ENCODE measurements at places on chromosomes 6 and 20.

DNA sequence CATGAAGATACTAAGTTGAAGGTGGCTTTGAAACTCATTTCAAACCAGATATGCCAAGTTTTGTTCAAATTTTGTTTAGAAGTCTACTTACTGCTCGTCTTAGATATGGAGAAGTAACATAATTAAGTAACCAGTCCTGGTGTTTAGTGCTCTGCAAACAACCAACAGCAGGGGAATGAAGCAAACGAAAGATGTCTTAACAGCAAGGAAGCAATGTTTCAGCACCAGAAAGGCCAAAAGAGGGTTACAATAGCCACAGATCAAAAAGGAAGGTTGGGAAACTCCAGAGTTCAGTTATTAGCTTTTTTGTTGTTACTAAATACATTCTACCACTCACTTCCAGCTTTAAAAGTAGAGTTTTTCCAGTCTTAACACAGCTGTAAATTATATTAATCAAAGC, 45.1 kb downstream of the LHFPL5 start:
- DNase-seq, result no peak

DNA sequence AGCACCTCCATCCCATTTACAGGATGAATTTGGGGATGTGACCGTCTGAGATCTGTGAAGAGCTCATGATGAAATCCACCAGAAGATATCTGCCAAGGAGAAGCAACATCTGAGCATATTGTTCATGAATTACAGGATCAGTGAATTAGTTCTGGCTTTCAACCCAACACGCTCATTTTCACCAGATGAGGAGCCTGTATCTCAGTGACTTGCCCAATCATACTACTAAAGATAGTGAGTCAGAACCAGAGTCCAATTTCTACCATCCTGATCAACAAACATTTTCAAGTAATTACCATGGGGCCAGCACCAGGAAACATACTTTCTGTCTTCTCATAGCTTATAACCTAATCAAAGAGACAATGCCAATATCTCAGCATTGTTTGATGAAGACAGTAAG, 116.6 kb downstream of the ZDHHC14 start:
- no peak for DNase-seq

GRCh38 chr6:47357827-47358226, 48.1 kb upstream of the TNFRSF21 start:
- DNase-seq, result no peak

DNA sequence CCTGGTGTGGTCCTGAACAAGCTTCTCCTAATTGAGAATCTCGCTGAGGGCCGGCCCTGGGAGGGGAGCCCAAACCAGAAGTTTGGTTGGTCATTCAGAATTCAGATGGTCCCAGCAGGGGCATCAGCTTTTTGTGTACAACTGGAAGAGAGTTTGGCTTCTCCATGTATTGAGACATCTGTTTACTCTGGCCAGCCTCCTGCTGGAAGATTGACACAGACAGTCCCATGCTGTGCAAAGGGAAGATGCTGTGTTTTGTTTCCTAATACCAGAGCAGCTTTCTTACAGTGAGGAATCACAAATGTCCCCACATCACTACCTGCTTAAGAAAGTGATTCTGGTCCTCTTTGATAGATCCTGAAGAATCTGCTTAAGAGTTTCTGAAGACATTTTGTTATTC, 97.8 kb downstream of the PLEKHG1 start:
- DNase-seq, result no peak

GRCh38 chr6:159196430-159196975, 27.3 kb downstream of the FNDC1 start:
- no peak for DNase-seq

GRCh38 chr6:125678601-125679000, 70.8 kb upstream of the HEY2 start:
- DNase-seq, result no peak

DNA sequence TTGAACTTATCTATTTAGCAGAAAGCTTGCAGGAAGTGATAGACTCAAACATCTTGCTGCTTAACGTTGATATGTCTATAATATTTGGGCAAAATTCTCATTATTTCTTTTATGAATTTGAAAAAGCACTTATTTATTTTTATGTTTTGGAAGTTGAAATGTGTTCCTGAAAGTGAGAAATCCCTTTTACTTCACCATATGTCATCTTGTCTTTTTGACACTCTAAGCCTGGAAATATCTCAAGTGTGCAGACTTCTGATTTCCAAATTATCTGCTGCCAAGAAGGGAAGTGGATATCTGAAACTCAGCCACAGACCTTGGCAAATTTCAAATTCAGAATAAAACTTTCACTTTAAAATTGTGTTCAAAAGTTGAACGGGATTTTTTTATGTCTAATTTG, 368.7 kb upstream of the MANEA start:
- no peak for DNase-seq

DNA sequence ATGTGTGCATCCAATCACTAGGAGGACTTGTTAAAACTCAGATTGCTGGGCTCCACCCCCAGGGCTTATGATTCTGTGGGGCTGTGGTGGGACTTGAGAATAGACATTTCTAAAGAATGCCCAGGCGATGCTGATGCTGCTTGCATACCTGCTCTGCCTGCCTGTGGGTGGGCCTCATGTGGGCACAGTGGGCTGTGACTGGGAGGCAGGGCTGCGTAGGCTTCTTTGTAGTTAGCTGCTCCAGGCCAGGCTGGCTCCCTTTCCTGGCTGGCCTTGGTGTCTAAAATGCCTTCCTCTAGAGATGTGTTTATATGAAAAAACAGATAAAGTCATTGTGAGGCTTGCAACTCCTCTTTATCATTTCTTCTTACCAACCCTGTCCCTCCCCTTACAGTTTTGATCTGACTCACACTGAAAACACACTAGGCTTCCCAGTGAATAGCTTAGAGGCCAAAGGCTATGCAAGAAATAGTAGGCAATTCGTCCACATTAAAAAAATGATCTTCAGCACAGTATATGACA, 495.5 kb upstream of the MAP3K7 start:
- no peak for DNase-seq

DNA sequence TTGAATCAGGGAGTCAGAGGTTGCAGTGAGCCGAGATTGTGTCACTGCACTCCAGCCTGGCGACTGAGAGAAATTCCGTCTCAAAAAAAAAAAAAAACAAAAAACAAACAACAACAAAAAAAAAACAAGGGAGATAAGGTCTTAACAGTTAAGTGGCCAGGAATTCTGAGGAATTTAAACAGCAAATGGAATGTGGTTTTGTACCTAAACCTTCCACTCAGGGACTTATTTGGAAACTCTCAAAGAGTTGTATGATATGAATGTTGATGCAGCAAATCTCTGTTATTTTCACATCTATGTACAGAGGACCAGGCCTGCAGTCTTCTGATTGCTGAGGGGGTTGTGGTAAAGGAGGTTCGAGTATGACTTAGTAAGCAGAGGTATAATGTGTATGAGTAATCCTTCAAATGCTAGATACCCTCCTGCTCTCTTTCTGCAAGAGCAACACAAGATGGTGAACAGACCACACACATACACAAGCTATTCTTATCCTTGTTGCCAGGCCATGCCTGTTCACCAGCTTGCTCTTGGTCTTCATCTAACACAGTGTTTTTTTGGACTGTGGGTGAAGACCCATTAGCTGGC, 174.9 kb upstream of the SCGN start:
- no peak for DNase-seq

DNA sequence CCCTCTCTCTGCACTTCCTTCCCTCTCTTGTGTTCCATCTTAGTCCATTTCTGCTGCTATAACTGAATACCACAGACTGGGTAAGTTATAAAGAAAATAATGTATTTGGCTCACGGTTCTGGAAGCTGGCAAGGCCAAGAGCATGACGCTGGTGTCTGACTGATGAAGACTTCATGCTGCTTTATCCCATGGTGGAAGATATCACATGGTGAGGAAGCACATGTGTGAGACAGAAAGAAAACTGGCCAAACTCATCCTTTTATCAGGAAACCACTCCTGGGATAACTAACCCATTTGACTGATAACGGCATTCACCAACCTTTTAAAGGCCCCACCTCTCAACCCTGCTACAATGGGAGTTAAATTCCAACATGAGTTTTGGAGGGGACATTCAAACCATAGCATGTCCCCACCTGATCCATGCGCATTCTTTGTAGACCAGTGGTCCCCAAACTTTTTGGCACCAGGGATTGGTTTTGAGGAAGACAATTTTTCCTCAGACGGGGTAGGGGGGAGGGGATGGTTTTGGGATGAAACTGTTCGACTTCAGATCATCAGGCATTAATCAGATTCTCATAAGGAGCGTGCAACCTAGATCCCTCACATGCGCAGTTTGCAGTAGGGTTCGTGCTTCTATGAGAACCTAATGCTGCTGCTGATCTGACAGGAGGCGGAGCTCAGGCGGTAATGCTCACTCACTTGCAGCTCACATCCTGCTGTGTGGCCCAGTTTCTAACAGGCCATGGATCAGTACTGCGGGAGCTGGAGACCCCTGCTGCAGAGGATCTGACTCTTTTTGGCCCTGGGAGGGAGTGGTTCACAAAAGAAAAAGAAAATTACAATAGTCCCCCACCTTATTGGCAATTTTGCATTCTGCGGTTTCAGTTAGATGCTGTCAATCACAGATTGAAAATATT, 71.7 kb upstream of the RNF24 start:
- no peak for DNase-seq

GRCh38 chr6:144999127-144999526, 714.0 kb downstream of the UTRN start:
- DNase-seq, result no peak

GRCh38 chr6:135412761-135413160, 84.8 kb downstream of the AHI1 start:
- no peak for DNase-seq

DNA sequence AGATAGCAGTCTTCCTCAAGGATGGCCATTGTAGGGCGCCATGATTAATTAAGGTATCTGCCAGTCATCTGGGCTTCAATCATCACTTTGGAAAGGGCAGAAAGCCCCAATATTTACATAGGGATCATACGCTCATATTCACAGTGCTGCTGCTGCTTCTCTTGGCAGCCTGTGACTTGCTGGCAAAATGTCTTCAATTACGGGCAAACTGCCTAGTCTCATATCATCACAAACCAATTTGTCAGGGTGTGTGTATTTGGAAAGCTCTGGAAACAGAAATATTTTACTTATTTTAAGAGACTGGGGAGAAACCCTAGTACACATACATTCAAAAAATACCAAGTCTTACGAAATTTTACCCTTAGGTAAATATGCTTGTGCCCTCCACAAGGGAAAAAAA, 77.6 kb downstream of the SAMD5 start:
- no peak for DNase-seq

DNA sequence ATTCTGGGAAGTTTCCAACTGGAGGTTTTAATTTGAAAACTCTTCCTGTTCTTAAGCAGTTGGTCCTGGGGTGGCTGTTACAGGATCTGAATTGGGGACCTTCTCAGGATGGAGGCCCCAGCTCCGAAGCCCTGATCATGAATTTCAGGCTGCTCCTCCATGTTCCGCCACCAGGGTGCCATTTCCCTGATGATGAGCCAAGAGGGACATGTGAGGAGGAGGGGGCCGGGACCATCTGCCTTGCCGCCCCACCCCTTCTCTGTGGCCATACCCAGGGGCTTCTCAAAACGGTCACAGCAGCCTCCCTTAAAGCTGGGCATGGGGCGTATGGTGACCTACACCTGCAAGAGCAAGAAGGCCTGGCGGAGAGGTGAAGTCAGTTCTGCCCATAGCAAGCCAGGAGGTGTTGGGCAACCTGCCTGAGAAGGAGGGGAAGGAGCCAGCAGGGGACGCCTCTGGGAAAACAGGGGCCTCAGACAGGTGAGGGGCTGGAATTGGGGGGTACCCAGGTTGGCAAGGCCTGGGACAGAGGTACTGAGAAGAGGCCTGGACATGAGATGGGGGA, 3.6 kb upstream of the BAK1 start:
- DNase-seq, result no peak

- DNase-seq, result no peak
Observed at GRCh38 chr6:109498052-109498451, 15.0 kb upstream of the ZBTB24 start.

DNA sequence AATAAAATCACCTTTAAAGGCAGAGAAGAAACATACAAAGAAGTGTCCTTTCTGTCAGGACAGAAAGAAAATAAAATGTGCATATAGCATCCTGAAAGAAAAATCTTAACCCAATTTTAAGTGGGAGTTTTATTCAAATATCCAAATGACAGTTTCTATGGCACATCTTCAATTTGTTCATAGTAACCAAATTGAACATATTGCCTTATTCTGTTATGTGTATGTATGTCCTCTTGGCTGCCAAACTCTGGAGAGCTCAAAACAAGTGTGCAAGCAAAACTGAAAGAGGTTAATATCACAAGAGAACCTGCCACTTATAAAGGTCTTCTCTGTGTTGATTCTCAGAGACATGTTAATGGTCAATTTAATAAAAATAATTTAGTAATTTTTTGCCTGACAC, 334.7 kb downstream of the BCKDHB start:
- no peak for DNase-seq

- DNase-seq, result no peak
Observed at GRCh38 chr20:25509084-25509483, 76.2 kb downstream of the NINL start.

- no peak for DNase-seq
Observed at GRCh38 chr6:28357036-28357435, 7.3 kb downstream of the ZKSCAN3 start.

- no peak for DNase-seq
Observed at GRCh38 chr20:24960861-24961260, 11.8 kb downstream of the CST7 start.

DNA sequence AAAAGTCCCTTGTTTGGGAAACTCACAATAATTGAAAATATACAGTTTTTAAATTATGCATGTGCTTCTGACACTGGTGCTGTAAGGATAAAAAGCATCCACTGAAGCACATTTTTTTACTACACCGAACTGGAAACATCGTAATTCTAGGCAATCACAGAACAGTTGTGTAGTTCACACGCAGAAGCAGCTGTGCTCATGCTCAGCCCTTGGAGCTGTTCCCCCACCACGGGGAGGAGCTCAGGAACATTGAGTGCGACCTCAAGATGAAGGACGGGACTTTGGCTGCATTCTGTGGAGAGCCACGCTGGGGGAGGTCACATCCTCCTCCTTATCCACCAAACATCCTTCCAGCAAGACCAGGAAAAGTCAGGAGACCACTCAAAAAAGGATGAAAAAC, 466.3 kb upstream of the CDH4 start:
- DNase-seq, result no peak

DNA sequence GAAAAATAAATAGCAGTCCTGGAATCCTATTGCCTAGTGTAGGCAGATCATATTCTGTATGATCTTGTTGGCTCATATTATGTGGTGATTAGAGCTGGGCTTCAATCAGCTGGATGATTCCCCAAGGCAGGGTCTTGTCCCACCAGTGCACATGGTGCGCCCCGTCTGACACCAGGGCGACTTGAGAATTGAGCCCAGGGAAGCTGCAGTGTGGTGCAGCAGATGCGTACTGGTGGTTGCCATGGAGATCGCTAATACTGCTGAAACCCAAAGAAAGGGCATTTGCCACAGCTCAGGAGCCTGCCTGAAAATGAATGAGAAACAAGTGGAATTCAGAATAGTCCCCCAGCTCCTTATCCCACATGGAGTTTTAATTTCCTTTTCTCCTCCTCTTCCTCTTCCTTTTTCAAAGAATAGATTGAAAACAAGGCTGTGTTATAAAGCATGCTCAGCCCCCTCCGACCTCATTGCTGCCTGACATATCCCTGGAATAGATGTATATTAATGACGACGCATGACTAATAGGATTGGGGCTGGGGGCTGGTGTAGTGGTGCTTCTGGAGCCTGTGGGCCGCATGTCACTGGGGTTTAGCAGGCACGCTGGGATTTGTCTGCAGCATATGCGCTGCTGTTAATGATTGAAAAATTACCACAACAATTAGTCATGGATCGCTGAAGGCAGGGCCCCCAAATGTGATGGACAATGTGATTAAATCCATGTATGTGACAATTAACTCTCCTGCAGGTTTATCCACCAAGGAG, 210.5 kb downstream of the FARS2 start:
- DNase-seq, result no peak

- peak; percentile 11 for DNase-seq
Observed at GRCh38 chr20:9978397-9979004, 56.3 kb upstream of the ANKEF1 start.

Data from activated CD4-positive, alpha-beta T cell treated with anti-CD3 and anti-CD28 coated beads, Interleukin-2, amount 50 U/mL, for 4 hours (primary cell).